Glomerular endothelial cell (primary cell): ENCODE measurements at places on chromosomes 3 and 15.

DNA sequence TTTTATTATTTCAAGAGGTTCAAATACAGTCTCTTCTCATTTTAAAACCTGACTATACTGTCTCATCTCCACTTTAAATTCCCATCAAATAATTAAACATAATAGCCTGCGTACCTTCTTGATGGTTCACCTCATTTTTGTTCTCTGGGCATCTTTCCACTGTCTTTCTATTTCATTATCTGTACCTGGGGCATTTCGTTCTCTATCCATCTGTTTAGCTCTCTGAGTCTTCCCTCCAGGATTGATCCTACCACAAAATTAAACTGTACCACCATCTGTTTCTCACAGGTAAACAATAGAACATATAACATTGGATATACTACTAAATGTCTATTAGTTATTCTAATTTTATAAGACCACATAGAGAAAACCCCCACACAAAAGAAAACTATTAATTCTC is 1331.4 kb downstream of the NSUN3 start:
- no peak for DNase-seq

DNA sequence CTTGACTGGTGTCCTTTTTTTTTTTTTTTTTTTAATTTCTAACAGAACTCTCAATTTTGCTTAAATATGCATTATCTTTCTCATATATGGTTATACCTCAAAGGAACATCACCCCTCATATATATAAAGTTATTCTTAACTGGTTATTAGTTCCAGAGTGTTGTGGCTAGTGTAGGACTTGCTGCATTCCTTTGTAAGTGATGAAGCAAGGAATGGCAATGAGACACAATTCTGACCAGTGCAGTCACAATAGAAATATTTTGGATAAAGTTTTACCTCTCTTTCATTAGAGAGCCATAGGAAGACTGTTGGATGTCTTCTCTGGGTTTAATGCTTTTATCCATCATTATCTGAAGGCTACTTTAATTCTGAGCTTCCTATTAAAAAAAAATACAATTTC is 75.5 kb upstream of the CBLB start:
- DNase-seq: no peak

DNA sequence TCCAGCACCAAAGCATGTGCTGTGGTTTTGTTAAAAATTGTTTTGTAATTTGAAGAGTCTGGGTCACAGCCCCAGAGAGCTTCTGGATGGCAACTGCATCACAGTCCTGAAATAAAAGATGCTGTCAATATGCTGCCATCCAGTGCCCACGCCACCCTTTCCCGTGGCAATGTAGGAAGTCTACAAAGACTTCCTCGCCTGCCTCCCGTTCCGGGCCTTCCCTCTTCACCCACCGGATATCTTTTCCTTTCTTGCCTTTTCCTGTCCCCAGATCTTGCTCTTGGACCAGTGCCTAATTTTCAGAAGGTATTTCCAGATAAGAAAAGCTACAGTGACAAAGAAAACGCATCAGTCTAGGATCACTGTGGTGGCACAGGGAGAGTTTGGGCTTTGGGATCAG is 85.3 kb upstream of the RNU6-1 start:
- DNase-seq: no peak

- DNase-seq: no peak
These were observed 120.3 kb upstream of the TJP1 start for GRCh38 chr15:29942548-29942947.

GRCh38 chr3:114762144-114762543 is 384.9 kb downstream of the ZBTB20 start:
- DNase-seq: no peak
